ENCODE measurements at places on chromosomes 4 and X.

DNA sequence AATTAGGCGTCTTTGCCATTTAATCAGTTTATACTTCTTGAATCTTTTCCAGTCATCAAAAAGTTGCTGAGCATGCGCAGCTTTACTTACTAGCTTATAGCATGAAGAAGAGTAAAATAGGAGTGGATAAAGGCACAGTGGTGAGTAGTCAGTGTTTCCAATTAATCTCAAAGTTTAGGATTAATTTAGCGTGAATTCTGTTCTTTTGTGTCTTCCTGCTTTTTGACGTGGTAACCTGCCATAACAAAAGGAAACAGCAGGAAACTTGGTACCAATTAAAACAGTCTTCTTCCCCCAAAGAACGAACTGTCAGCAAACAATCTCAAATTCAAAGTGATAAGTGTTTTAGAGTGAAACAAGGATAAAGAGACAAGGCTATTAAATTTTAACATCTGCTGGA is 61.9 kb downstream of the TET2 start:
- no peak for DNase-seq

DNA sequence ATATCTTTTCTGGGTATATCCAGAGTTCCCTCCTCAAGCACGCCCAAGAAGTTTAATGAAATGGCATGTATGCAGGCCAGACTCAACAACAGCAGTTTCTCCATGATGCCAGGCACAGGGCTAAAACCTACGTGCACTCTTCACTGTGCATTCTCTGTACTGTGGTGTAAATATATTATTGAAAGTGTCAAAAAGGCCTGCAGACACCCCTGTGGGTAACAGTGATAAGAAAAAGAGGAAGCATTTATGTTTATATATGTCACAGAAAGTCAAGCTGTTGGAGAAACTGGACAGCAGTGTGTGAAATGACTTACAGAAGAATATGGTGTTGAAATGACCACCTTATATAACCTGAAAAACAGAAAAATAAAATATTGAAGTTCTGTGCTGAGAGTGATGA is 29.6 kb upstream of the DCAF8L1 start:
- DNase-seq = no peak

- no peak for DNase-seq
Measured at GRCh38 chr4:55382488-55383003, 13.2 kb upstream of the TMEM165 start.

GRCh38 chrX:47595716-47596251 is 13.5 kb downstream of the TIMP1 start:
- peak; percentile 9 for DNase-seq

- DNase-seq = no peak
Measured at GRCh38 chr4:88720451-88721428, 23.1 kb upstream of the NAP1L5 start.

GRCh38 chr4:158428242-158428641 is 93.4 kb upstream of the RXFP1 start:
- DNase-seq = no peak

- DNase-seq = no peak
Measured at GRCh38 chrX:134760650-134761049, 102.4 kb upstream of the PLAC1 start.
